Non-pigmented ciliary epithelial cell (primary cell): ENCODE measurements at places on chromosomes 4 and X.

DNA sequence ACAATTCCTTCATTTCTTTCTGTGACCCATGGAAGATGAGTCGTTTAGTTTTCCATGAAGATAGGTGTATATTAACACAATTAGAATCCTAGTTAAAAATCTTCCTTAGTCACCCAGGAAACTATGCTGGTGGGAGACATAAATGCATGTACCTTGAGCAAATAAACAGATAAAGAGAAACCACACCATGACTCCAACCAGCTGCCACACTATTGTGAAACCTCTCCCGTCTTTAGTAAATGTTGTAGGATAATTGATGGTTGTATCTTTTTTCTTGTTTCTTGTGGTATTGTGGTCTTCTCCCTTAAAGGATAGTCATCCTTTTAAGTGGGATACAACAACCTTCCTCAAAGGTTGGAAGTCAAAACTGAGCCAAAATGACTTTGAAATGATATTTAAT, 103.8 kb upstream of the LEF1 start:
- peak; percentile 27 for DNase-seq

DNA sequence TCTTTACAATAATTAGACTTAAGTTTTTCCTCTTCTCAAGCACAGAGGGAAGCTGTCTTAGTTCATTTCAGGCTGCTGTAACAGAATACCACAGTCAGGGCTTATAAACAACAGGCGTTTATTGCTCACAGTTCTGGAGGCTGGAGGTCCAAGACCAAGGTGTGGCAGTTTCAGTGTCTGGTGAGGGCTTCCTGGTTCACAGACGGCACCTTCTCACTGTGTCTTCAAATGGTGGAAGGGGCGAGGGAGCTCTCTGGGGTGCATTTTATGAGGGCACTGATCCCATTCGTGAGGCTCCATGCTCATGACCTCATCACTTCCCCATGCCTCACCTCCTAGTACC, 115.7 kb upstream of the MXRA5 start:
- DNase-seq: no peak

DNA sequence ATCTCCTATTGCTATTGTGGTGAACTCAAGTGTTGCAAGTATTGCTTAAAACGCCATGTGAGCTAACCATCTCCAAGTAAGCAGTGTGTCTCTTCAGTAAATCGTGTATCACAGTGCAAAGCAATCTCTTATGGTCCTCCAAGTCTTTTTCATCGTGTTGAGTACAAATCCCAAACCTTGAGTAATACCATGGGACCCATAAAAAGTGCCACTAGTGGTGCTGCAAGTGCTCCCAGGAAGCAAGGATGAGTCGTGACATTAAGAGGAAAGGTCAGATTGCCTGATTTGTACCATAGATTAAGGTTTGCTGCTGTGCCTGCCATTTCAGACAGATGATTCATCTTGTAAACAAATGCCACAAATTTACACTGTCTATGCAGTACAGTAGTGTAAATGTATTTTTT, 66.9 kb upstream of the BMPR1B start:
- DNase-seq: no peak

DNA sequence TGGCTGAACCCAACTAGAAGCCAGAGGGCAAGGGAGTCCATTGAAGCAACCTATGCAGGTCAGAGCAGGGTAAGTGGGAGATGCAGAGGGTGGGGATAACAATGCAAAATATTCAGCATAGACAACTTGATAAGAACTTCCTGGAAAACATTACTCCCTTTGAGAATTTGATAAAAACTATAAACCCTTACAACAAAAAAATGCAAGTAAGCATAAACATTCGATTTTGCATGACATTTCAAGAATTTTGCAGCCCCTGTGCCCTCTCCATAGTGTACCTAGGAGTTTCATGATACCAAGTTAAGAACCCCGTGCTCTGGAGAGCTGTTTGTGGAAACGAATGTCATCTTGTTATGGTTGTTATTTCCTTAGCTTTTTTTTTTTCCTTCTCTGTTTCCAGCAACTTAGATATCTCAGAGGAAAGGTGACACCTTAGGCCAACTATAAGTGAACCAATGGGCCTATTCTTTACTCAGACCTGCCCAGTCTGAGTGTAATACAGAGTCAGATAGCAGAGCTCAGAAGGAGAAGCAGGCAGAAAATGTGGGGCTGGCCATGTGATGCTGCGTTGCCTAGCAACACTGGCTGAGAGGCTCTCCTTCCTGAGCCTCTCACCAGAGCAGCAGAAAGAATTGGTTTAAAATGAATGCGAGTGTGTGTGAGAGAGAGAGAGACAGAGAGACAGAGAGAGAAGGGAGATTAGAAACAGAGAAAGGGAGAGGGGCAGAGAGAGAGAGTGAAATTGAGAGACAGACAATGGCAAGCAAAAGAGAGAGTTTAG, 36.7 kb upstream of the GABRQ start:
- no peak for DNase-seq

- no peak for DNase-seq
These were observed 18.3 kb upstream of the RPS6KA3 start for GRCh38 chrX:20284992-20285391.
